ENCODE measurements at places on chromosomes 2 and 18.

GRCh38 chr2:239376351-239376750 lies 24.5 kb downstream of the HDAC4 start:
- DNase-seq = no peak

DNA sequence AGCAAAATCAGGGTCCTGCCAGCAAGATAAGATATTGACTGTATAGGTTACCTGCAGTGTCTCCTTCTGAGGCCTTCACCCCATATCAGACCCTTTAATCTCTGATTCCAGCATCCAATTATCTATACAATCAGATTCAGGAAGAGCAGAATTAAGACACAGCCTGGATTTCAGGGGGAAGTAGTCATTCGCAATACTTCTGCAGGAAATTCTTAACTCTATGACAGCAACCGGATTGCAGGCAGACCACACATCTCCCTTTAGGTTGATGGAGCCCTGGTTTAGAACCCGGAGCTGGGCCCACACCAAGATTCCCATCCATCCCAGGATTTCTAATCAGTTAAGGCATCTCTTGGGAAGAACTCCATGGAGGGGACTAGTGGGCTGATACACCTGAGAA lies 9.5 kb downstream of the ARL4C start:
- DNase-seq = no peak

GRCh38 chr2:149441255-149441654 lies 110.9 kb downstream of the LYPD6 start:
- DNase-seq = no peak

GRCh38 chr2:76252704-76253103 lies 542.0 kb upstream of the GCFC2 start:
- DNase-seq = no peak

- peak; percentile 12 for DNase-seq
These were observed 11.9 kb upstream of the KIDINS220 start for GRCh38 chr2:8849327-8849726.

- DNase-seq = no peak
These were observed 135.2 kb downstream of the MCFD2 start for GRCh38 chr2:46780411-46780800.

- no peak for DNase-seq
These were observed 1999.1 kb upstream of the CELF4 start for GRCh38 chr18:39564716-39565115.

DNA sequence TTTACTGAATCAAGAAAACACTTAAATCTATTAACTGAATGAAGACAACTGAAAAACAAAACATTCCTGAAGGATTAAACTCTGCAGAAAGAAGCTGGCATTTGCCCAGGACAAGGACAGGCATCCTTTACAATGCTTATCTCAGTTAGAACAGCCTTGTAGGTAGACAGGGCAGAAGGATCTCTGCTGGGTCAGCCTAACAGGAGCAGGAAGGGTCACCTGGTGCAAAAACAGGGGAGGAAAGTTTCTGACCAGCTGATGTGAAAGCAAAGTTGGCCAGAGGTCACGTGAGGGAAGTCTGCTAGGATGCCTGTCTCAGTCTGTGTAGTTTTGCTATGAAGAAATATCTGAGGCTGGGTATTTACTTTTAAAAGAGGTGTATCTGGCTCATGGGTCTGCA lies 348.6 kb downstream of the ANAPC1 start:
- no peak for DNase-seq

- peak; percentile 83 for DNase-seq
These were observed 42.1 kb upstream of the EVA1A start for GRCh38 chr2:75602724-75603342.

GRCh38 chr18:24875777-24876176 lies 415.3 kb downstream of the HRH4 start:
- no peak for DNase-seq
